ENCODE measurements at places on chromosomes 12 and 14. TPM values are rescaled to one million over a fixed set of nuclear protein-coding genes. Genes with fewer than 3 reads are reported as not detected.

The TRHDE gene
- total RNA-seq: 0.02 TPM

The DHRS7 gene
- total RNA-seq: 78.6 TPM

The CLEC1B gene
- total RNA-seq: not detected

The LHX5 gene
- not detected for total RNA-seq

The SMIM41 gene
- not detected for total RNA-seq

The CD163L1 gene
- 0.72 TPM for total RNA-seq

The WSCD2 gene
- not detected for total RNA-seq

The LRRK2 gene
- total RNA-seq: 1.6 TPM

The SRGAP1 gene
- 11.1 TPM for total RNA-seq

The SLC6A12 gene
- total RNA-seq: 1.3 TPM

The ADCK1 gene
- 6.3 TPM for total RNA-seq

The CIT gene
- 14.0 TPM for total RNA-seq

The TMTC3 gene
- total RNA-seq: 9.8 TPM

The TNFAIP2 gene
- total RNA-seq: 262 TPM

The POTEG gene
- not detected for total RNA-seq

The TAPBPL gene
- total RNA-seq: 3.5 TPM

The WNT1 gene
- not detected for total RNA-seq

The PGF gene
- 4.2 TPM for total RNA-seq

The PIANP gene
- 1.0 TPM for total RNA-seq

The TAS2R10 gene
- total RNA-seq: not detected

The UNC119B gene
- 23.8 TPM for total RNA-seq

The CLEC4D gene
- total RNA-seq: not detected

The KRT6C gene
- total RNA-seq: not detected

The CPNE6 gene
- total RNA-seq: not detected

The APEX1 gene
- 252 TPM for total RNA-seq

The AQP2 gene
- total RNA-seq: not detected

The GPR84 gene
- total RNA-seq: 0.15 TPM

The STAC3 gene
- total RNA-seq: 0.61 TPM

The IL22 gene
- not detected for total RNA-seq

The KRT8 gene
- 4,836 TPM for total RNA-seq

The RESF1 gene
- 16.7 TPM for total RNA-seq

The DTX1 gene
- total RNA-seq: 0.42 TPM

The MLH3 gene
- total RNA-seq: 18.4 TPM

The ANO2 gene
- total RNA-seq: not detected

The FAIM2 gene
- total RNA-seq: not detected

The NOPCHAP1 gene
- total RNA-seq: 37.4 TPM

The HPD gene
- 1.3 TPM for total RNA-seq

The CLEC6A gene
- not detected for total RNA-seq

The MEG3 gene
- total RNA-seq: 53.8 TPM

The KLRK1 gene
- not detected for total RNA-seq

The PPP1R1A gene
- total RNA-seq: not detected

The ISM2 gene
- total RNA-seq: 0.51 TPM

The KCNJ8 gene
- total RNA-seq: 0.57 TPM

The SH2B3 gene
- total RNA-seq: 5.6 TPM

The POMT2 gene
- 25.6 TPM for total RNA-seq

The CEBPE gene
- total RNA-seq: not detected

The TSPAN9 gene
- total RNA-seq: 35.2 TPM

The ATXN3 gene
- total RNA-seq: 18.3 TPM

The LBHD2 gene
- total RNA-seq: 0.27 TPM

The SAMD15 gene
- 1.9 TPM for total RNA-seq

The FAM186B gene
- total RNA-seq: 0.19 TPM

The KRT2 gene
- not detected for total RNA-seq

The HOXC10 gene
- 3.8 TPM for total RNA-seq

The LRRIQ1 gene
- total RNA-seq: 0.62 TPM

The DICER1 gene
- total RNA-seq: 20.0 TPM

The PRB2 gene
- not detected for total RNA-seq
